ENCODE measurements at places on chromosomes 11 and 22.
A peak's percentile ranks its signal among the peaks of the same experiment; 100 is the strongest.

DNA sequence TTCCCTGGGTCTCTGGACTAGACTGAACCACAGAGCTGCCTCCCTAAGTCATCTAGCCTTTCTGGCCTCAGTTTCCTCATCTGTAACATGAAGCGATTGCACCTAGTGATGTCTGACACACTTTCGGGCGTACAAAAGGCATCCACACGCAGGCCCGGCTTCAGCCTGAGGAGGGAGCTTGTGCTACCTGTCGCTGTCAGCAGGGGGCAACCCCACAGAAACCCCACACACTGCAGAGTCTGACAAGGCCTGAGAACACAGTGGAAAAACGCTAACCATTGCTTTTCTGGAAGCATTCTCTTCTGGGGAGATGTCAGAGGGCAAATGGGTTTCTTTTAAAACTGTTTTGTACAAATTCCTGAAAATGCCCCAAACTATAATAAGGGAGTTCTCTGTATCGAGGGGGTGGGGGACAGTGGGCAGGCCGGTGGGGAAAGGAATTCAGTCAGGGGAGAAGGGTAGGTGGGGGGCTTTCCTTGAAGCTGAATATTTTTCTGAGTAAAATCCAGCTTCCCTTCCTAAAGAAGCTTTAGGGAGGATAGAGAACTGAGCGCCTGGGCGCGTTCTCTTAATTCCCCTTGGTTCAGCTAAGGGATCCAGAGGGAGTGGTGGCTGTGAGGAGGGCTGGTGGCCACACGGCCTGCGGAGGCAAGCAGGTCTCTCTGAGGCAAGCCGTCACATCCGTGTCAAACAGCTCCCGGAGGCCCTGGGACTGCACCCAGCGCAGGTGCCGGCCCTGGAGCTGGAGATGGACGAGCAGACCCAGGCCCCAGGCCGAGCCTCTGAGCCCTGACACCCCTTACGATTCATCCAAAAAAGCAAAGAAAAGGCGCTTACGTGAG, 533 bp downstream of the ELF5 start:
- DNase-seq: peak; percentile 38

GRCh38 chr11:34564807-34565241, 51.2 kb upstream of the ELF5 start:
- no peak for DNase-seq

DNA sequence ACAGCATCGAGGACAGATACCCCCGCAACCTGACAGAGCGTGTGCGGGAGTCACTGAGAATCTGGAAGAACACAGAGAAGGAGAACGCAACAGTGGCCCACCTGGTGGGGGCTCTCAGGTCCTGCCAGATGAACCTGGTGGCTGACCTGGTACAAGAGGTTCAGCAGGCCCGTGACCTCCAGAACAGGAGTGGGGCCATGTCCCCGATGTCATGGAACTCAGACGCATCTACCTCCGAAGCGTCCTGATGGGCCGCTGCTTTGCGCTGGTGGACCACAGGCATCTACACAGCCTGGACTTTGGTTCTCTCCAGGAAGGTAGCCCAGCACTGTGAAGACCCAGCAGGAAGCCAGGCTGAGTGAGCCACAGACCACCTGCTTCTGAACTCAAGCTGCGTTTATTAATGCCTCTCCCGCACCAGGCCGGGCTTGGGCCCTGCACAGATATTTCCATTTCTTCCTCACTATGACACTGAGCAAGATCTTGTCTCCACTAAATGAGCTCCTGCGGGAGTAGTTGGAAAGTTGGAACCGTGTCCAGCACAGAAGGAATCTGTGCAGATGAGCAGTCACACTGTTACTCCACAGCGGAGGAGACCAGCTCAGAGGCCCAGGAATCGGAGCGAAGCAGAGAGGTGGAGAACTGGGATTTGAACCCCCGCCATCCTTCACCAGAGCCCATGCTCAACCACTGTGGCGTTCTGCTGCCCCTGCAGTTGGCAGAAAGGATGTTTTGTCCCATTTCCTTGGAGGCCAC, 3.3 kb downstream of the FADD start:
- no peak for DNase-seq

GRCh38 chr22:28435982-28436381, 243.7 kb downstream of the TTC28 start:
- no peak for DNase-seq

DNA sequence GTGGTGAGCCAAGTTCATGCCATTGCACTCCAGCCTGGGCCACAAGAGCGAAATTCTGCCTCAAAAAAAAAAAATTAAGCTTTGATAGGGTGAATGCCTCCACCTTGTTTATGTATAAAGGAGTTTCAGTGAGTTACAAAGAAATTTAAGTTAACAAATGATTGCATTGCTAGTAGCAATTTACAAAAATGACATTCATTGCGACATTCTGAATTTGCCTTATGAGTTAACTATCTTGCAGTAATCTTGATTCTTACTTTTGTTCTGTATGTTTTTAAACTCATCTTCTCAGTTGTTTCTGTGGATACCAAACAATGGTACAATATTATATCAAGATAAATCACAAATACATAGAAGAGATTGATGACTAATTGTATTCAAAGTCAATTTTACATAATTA, 207.0 kb downstream of the DDX10 start:
- no peak for DNase-seq

- no peak for DNase-seq
Observed at GRCh38 chr11:114482114-114482513, 42.8 kb downstream of the REXO2 start.

DNA sequence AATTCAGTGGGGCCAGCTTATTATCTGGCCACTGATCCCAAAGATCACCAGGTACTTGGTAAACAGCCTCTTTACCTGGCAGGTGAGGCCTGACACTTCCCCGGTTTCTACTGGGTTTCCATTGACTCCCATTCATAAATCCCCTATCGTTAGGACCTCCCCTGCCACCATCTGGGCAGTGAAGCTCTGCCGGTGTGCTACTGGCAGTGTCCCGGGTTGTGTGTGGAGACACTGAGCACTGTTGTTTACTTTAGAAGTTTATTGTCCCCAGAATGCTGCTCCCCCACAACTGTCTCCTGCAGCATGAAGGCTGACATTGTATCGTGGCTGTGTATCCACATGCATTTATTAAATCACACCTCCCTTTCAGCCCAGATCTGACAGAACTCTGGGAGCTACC, 142.7 kb downstream of the WNT7B start:
- no peak for DNase-seq

DNA sequence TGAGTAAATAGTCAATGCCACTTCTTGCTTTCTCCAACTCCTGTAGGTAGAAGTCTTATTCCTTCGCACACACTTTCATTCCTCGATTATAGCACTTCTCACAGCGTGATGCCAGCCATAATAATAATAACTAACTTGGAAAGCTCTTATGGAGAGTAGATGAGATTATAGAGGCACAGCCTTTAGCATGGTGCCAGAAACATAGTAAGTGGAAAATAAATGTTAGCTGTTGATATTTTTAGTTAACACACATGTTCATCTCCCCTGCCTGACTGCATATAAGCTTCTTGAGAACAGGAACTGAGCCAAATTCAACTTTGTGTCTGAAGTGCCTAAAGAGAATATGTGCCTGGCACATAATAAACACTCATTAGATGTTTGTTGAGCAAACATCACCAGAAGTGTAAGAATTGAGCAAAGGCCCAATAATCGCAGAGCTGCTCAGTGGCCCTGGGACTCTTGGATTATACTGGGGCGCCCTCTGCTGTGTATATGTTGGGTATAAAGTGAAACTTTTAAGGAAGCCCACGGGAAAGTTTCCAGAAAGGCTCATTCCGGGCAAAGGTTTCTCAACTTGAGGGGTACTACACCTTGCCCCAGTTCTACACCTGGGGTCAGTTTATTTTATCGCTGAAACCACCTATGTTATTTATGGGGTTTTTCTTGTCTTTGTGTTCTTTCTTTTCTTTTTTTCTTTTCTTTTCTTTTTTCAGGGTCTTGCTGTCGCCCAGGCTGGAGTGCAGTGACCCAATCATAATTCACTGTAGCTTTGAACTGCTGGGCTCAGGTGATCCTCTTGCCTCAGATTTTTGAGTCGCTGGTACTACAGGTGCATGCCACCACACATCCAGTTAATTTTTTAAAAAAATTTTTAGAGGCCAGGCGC, 22.3 kb downstream of the SLN start:
- peak; percentile 72 for DNase-seq

Measured in fibroblast of upper back skin (primary cell).